ENCODE measurements at places on chromosomes 1 and 21.

- peak; percentile 25 for DNase-seq
Observed at GRCh38 chr1:40630488-40631223, 34.8 kb downstream of the RIMS3 start.

GRCh38 chr1:43908226-43908625 is 25.4 kb upstream of the ARTN start:
- no peak for DNase-seq

DNA sequence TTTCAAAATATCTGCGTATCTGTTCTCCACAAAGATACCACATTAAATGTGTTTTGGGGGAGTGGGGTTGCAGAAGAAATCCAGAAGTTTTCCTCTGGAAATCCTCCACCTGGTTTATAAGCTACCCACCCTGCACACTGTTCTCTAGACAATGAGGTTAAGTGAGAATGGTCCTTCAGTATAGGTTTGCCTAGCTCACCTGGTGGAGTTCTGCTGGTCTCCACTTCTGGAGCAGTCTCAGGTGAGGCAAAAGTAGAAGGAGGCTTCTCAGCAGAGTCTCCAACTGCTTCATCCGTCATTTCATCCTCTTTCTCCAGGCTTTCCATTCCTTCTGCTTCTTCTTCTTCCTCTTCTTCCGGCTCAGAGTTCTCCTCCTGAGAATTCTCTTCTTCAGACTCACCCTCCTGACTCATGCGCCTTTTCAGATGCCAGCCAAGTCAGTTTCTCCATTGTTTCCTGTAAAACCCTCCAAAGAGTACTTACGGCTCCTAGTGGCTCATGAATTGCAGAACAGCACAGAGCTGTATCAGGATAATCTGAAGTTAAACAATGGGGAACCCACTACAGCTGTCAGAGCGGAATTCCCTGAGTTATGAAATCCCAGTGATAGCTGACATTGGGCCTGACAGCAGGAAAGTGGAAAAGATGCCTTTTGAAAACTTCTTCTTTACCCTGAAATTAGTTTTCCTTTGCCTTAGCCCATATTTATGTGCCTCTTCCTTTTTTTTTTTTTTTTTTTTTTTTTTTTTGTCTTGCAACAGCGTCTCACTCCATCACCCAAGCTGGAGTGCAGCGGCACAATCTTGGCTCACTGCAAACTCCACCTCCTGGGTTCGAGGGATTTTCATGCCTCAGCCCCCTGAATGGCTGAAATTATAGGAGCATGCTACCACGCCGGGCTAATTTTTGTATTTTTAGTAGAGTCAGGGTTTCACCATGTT is 38.5 kb downstream of the MSTO1 start:
- peak; percentile 93 for DNase-seq

GRCh38 chr1:25619101-25619890 is 2.7 kb downstream of the MAN1C1 start:
- DNase-seq: peak; percentile 19

DNA sequence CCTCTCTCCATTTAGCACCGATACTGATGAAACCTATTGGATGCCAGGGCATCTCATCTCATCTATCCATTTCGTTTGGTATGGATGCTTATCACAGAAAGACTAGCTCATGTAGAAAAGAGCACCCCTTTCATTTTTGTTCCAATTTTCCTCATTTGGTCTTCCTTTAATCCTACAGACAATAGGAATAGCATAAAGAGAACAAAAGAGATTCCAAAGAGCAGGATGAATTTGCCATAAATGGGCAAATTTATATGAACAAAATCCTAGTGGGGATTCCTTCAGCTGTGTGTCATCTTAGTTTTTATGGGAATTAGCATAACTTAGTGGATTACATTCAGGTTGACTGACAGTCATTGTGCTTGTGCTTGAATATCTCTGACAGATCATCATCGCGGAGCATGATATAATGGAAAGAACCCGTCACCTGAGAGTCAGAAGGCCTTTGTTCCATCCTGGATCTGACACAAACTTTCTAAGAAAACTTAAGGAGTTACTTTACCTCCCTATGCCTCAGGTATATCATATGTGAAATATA is 777.5 kb upstream of the ADGRL2 start:
- no peak for DNase-seq

DNA sequence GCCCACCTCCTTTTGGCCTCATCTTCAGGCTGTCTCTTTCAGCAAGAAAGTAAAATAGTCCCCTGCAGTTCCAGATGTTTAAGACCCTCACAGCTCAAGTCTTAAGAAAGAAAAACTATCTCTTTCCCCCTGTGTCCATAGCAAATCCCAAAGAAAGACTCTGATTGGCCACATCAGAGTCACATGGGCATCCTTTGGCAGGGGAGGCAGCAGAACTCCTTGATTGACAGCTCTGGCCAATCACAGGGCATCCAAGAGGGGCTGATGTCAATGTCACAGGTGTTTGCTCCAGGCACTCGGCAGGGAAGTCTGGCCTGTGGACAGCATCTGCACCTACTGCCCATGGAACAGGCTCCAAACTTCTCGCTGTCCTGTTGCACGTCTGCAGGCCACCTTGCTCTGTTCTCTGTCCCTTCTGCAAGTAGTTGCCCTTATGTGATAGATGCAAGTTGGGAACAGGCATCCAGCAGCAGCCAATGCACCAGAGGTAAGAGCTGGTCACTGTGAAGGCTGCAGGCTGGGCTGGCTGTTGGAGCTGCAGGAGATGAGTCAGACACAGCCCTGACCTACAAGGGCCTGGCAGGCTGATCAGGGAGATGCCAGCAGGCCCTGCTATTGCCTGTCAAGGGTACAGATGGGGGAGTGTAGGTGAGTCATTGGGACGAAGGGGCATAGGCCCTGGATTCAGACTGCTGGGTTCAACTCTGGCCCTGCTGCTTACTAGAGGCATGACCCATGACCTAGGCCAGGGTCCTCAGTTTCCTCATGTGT is 96.8 kb upstream of the TMEM51 start:
- DNase-seq: peak; percentile 71

GRCh38 chr1:20739225-20739624 is 6.7 kb upstream of the SH2D5 start:
- DNase-seq: peak; percentile 81

- no peak for DNase-seq
Observed at GRCh38 chr1:55588309-55588708, 373.1 kb upstream of the USP24 start.

DNA sequence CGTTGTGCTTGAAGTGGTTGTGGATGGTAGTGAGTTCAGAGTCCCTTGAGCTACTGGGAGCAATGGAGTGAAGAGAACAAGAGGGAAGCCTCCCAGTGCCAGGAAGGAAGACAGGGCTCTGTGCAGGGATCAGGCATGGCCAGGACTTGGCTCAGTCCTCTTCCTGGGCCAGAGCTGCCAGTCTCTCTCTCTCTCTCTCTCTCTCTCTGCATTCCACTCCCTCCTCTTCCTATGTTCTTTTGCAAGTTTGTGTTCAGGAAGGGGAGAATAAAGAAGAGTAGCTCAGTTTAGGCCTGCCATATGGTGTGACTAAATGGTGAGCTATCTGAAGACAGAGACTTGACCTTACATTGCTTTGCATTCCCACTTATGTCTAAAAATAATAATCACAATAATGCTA is 20.5 kb upstream of the RPTN start:
- no peak for DNase-seq

GRCh38 chr1:152824964-152825363 is 2.3 kb upstream of the LCE1A start:
- no peak for DNase-seq

DNA sequence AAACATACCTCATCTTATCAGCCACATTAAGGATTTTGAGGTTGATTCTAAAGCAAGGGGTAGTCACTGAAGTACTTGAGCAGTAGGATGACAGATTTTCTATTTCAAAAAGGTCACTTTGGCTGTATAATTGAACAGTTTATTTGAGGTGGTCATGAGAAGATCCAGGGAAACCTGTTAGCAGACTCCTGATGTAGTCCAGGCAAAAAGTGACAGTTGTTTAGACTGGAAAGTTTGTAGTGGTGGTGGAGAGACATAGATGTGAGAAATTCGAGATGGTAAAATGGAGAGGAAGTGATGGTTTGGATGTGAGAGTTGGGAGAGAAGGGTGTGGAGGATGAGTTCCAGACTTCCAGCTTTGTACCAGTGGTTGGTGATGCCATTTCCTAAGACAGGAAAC is 7.5 kb downstream of the FAM163A start:
- no peak for DNase-seq

GRCh38 chr1:19651141-19651737 is 7.1 kb downstream of the NBL1 start:
- DNase-seq: peak; percentile 16

DNA sequence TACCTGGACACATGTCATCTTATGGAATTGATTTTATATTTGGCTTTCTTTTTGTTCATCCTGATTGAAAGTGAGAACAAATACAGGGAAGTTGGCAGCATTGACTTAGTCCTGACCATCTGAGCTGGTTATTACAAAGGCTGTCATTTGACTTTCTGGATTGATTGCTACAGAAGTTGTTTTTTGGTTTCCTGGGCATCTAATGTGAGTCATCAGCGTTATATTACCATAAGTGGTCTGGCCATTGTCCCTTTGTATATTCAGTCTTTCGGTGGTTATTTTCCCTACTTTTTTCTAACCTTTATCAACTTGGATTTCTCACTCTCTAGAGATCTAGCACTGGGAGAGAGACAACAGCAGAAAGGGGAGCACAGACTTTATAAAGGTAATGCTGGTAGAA is 1646.5 kb downstream of the MRPL39 start:
- peak; percentile 68 for DNase-seq

DNA sequence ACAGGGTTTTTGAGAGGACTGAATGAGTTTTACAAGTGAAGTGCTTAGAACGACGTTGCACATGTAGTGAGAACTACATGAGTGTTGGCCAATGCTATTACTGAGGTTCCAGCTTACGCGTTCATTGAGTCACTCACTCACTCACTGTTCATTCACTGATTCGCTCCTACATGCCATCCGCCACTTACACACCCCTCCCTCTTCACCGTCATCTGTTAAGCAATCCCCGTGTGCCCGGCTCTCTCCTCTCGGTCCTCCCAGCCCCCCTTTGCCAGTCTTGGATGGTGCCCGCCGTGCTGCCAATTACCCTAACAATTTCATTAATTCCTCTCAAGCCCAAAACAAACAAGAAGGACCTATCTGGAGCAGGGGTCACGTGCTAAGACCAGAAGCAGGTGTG is 27.3 kb upstream of the EPHA2 start:
- DNase-seq: peak; percentile 88

- no peak for DNase-seq
Observed at GRCh38 chr1:66557157-66557556, 23.2 kb downstream of the SGIP1 start.

GRCh38 chr1:106880226-106880625 is 176.2 kb upstream of the PRMT6 start:
- DNase-seq: no peak

GRCh38 chr1:65958561-65959350 is 166.1 kb downstream of the PDE4B start:
- peak; percentile 85 for DNase-seq

- DNase-seq: no peak
Observed at GRCh38 chr1:181033128-181033798, 520 bp upstream of the MR1 start.

DNA sequence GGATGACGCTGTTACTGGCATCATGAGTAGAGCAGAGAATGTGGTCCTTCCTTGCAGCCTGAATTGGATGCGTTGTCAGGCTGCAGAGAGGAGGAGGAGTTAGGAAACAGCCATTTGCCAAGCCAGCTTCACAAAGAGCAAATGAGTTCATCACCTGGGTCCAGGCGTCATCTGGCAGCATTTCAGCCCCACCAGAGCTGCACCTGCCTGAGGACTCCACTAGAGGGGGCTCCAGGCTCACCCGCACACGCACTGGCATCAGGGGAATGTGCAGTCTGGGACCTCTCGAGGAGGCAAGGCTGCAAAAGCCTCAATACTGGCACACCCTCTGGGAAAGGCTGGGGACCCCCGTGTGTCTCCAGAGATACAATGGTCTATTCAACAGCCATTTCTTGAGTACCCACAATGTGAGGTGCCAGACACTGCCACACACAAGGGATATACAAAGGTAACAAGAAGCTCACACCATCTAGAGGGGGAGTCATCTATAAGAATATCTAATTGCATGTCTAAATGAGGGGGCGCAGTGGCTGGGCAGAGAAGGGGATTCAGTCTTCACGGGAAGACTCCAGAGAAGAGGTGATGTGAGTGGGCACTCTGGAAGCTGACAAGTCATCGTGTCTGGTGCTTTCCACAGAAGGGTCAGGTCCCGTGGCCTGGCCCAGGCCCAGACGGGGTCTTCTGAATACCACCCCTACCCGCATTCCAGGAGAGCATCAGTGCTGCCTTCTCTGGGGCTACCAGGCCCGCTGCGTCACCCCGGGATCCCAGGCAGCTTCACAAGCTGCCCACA is 53.5 kb upstream of the CNTN2 start:
- peak; percentile 94 for DNase-seq

DNA sequence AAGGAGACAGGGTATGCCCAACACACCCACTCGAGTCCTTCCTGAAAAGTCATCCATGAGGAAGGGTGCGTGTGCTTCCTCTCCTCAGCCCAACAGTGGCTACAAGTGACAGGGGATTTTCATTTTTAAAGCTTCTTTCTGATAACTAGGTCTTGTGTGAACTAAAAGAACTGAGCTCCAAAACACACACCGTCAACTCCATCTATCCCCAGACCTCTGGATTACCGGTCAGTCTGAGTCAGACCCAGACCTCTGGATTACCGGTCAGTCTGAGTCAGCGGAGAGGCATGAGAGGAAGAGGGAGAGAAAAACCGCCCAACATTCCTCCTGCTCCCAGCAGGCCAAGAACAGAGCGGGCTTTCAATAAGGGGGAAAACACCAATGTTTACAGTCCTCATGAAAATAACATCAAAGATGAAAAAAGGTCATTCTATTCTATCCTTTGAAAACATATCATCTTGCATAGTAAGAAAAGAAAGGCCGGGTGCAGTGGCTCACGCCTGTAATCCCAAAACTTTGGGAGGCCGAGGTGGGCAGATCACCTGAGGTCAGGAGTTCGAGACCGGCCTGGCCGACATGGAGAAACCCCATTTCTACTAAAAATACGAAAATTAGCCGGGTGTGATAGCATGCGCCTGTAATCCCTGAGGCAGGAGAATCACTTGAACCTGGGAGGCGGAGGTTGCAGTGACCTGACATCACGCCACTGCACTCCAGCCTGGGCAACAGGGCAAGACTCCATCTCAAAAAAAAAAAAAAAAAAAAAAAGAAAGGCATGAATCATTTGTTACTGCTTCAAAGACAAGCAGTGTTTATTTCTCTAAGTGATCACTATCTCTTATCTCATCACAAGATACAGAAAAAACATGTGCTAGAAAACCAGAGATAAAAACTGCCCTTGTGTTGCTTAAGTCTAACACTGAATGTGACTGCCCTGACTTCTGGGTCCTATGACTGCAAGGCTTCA is 3.4 kb downstream of the PTTG1IP start:
- peak; percentile 98 for DNase-seq

DNA sequence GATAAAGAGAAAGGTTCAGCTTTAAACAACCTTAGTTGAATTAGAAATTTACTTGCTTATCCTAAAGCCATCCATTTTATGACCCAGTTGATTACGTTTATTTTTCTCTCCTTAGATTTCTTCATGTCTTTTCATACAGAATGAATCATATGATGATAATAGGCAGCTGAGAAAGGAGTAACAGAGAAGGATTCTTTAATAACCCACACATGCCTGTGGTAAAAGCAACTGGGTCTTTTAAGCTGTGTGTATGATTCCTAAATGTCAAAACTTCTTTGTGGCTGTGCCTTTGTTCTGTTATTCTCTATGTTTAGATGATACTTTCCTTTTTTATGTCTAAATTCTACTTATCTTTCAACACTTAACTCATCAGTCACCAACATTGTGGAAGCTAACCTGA is 626.5 kb downstream of the NCAM2 start:
- no peak for DNase-seq

GRCh38 chr1:54649921-54650320 is 8.3 kb downstream of the MROH7 start:
- DNase-seq: no peak

Data from PC-3 (cell line).